ENCODE measurements at places on chromosomes 7 and 10. TPM values are rescaled to one million over a fixed set of nuclear protein-coding genes. Genes with fewer than 3 reads are reported as not detected.

The RASA4B gene
- 8.4 TPM for polyA plus RNA-seq

- no peak for DNase-seq
Observed at GRCh38 chr10:117398029-117398428, 22.8 kb upstream of the PDZD8 start.

DNA sequence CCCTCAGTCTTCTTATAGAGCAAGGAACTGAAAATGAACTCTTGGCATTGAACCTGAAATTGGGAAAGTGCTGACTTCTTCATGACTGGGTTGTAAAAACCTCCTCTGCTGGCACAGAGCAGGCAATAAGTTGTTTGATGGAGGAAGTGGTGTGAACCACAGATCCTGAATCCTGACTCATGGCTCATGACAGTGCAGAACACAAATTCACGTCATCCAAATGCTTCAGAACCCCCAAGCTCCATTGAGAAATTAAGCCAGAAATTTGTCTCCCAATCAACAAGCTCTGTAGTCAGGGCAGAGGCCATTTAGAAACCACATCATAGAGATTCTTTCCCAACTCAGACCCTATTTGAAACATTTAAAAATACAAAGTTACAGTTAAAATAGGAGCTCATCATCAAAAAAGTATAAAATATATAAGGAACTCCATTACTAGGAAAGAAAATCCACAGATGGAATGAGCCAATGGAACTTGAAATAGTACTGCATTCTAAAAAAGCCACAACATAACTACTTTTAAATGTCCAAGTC lies 10.3 kb upstream of the STK17A start:
- DNase-seq = peak; percentile 98

The TM9SF3 gene
- polyA plus RNA-seq = 114 TPM

- no peak for DNase-seq
Observed at GRCh38 chr10:84896909-84897308, 568.5 kb downstream of the CCSER2 start.

The CPA4 gene
- 5.2 TPM for polyA plus RNA-seq

GRCh38 chr7:20543500-20543899 lies 72.0 kb upstream of the ABCB5 start:
- DNase-seq = peak; percentile 15

DNA sequence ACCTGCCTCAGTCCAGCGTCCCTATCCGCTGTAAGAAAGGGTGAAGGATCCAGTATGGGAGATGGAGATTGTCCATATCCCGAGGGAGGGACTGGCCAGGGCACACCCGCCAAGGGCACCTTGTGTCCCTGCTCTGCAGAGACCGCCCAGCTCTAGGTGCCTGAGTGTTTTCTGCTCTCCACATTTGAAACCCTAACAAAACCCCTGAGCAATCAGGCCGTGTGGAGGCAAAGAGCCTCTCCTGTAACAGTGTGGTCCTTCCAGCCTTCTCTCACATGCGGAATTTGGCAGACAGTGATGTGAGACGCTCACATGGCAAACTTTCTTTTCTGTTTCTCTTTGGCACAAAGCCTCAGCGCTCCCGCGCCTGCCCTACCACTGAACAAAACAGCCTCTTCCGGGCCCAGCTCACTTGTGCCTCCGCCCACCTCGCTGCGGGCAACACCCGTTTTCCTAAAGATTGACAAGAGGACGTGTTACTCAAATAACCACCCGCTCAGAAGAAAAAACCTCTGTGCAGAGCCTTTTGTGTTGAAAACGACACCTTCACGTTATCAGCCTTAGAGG lies 514.8 kb downstream of the DNAJB6 start:
- peak; percentile 6 for DNase-seq

GRCh38 chr10:113057948-113058522 lies 108.0 kb downstream of the TCF7L2 start:
- no peak for DNase-seq

The NANOS1 gene
- polyA plus RNA-seq = 4.7 TPM

DNA sequence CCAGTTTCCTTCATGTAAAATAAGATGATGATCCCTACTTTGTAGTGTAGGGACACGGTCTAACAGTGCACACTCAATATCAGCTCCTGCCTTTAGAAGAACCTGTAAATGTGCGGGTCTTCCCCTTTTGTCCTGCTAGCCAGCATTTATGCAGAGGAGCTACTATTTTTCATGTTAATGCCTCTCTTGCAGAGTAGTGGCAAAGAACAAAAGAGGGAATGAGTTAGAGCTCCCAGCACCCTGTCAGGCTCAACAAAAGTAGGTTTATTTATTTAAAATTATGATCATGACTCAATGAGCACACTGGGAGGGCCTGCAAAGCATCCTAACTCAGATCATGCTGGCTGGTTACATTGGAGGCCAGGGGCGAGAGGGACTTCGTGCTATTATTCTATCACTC lies 414.5 kb upstream of the COBL start:
- no peak for DNase-seq

- no peak for DNase-seq
Observed at GRCh38 chr7:68559518-68559917, 1038.8 kb upstream of the AUTS2 start.

GRCh38 chr10:128716181-128716580 lies 590.0 kb upstream of the MKI67 start:
- no peak for DNase-seq

- no peak for DNase-seq
Observed at GRCh38 chr10:106534441-106534840, 630.1 kb downstream of the SORCS1 start.

DNA sequence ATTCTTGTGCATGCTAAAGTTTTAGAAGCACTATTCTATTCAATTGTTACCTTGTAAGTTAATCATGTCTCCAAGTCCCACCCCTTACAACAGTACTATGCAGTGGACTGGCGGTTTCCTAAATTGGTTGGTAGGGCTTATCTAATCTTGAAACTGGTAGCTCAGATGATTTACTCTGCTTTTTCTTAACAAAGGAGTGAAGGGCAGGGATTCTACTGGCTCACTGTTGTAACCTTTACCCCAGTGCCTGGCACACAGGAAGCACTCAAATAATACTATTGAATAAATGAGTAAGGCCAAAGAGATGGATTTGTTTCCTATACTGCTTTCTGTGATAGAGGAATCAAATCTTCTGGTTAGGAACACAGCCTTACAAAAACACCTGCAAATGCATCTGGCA lies 46.0 kb upstream of the CYCS start:
- DNase-seq = no peak

The FZD8 gene
- polyA plus RNA-seq = 25.8 TPM

The FEZF1 gene
- not detected for polyA plus RNA-seq

GRCh38 chr10:33509231-33509831 lies 174.9 kb upstream of the NRP1 start:
- peak; percentile 86 for DNase-seq

DNA sequence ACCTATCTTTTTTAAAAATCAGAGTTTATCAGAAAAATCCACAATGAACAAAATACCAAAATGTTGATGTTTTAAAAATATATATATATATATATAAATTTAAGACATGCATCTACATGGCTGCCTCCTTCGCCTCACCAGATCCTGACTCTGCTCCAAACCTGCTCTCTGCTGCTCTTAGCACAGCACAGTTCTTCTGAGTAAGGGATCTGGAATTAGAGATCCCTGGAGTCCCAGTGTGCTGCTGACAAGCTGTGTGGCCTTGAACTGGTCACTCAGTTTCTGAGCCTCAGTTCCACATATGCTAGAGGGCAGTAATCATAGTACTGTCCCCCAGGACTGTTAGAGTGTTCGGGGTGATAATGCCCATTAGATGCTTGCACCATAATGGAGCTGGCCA lies 53.1 kb upstream of the AQP1 start:
- DNase-seq = no peak

The AZGP1 gene
- 1.1 TPM for polyA plus RNA-seq

DNA sequence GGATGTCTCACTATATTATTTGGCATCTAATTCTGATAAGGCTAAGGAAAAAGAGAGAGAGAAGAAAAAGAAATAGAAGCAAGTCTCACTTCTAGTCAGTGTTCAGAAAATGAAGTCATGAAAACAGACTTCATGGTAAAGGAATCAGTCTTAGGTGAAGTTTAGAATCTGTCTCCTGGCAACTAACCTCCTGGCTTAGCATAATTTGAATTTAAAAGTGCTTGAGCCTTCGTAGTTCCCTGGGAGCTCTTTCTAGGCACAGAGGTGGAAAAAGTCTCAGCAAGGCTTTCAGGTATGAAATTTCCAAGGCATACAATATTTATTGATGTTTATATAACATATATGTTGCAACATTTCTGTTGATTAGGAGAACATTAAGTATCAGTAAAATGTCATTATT lies 10.4 kb downstream of the CHRM2 start:
- no peak for DNase-seq

The MBLAC1 gene
- polyA plus RNA-seq = 1.5 TPM

DNA sequence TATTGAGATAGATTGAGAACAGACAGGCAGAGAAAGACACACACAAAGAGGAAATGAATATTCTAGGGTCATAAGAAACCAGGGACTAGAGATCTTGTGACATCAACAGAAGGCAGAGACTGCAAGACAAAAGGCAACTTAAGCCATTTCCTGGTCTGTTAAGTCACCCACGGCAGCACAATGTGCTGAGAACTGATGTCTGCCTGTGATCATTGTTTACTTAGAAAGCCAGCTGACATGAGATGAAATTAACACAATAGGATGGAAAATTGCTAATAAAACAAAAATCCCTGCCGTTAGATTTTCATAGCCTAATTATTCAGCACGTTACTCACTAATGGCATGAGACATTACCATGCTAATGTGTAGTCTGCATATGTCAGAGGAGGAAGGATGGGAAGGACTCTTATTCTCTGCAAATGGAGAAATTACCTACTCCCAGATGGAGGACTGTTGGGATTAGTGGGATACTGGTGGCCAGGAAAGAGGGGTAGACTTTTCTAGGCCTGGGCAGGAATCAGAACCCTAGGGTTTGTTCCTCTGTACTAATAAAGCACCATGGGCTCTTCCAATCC lies 191.3 kb upstream of the PODXL start:
- DNase-seq = no peak

- DNase-seq = no peak
Observed at GRCh38 chr7:10632712-10633111, 341.0 kb upstream of the PHF14 start.

GRCh38 chr10:24208661-24209431 lies at the start of gene KIAA1217:
Gene KIAA1217 (plus strand): TSS chr10:24209138. CDS start chr10:24209194, 56 bp downstream.
- peak; percentile 47 for DNase-seq

- DNase-seq = peak; percentile 73
Observed at GRCh38 chr10:62689712-62690111, 114.8 kb upstream of the ADO start.

DNA sequence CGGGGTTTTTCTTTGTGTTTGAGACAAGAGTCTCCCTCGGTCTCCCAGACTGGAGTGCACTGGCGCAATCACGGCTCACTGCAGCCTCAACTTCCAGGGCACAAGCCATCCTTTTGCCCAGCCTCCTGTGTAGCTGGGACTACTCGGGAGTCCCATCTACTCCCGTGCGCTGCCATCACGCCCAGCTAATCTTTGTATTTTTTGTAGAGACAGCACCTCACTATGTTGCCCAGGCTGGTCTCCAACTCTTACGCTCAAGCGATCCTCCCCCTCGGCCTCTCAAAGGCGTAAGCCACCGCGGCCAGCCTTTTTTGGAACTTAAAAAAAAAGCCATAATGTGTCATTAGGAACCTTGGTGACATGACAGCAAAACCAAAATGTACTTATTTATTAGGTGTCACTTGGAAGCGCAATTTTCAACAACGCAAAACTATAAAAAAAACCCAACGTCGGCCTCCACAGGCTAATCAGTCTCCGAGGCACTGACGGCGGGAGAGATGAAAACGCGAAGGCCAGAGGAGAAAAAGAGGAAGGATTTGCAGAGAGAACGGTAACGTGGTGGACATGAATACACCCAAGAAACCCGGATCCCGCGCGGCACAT lies 911 bp upstream of the HNRNPH3 start:
- DNase-seq = no peak

The TCAF2 gene
- polyA plus RNA-seq = 13.2 TPM

DNA sequence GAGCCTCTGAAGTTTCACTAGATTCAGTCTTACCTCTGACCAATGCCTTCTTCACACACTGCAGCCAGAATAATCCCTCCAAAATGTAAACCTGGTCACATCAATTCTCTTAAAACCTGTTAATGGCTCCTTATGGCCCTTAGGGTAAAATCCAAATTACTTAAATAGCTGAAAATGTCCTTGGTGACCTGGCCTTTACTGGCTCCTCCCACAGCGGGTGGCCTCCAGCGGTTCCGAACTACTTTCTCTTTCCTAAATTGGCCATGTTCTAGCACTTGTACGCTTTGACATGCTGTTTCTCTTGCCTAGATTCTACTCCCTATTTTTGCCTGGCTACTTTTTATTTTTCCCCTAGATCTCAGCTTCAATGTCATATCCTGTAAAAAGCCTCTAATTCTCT lies 36.1 kb downstream of the AGK start:
- DNase-seq = no peak

DNA sequence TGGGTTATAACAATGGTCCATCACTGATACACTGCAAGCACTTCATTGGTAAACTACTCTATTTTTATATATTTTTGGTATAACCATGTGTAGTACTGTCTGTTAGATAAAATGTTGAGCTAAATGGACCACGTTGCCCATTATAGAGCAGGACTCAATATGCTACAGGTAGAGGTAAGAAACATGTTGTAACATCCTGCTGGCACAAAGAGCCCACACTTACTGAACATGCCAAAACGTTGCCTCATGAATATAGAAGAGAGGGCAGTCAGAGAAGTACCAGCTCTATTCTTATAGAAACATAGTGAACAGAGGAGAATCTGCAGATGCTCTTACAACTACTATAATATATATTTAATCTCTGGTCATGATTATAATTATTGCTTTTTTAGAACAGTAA lies 18.4 kb upstream of the MET start:
- no peak for DNase-seq

The GPR26 gene
- polyA plus RNA-seq = not detected

DNA sequence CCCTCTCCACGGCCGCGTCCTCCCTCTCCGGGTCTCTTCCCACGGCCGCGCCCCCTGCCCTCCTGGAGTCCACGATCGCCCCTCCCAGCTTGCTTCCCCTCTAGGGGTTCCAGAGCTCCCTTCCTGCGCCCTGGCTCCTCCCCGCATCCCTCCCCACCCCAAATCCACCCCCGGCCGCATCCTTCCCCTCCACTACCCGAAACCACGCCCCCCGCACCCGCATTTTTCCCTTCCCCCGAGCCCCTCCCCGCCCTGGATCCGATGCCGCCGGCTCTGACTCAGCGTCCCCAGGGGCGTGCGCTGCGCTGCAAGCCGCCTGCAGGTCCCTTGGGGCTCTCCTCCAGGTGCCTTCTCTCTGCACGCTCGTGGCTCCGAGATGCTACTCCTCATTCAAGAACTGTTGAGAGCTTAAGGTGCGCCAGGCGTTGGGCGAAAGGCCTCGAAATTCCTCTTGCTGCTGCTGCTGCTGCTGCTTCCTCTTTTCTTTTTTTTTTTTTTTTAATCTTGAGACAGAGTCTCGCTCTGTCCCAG lies 372 bp upstream of the TMEM130 start:
- DNase-seq = peak; percentile 72

DNA sequence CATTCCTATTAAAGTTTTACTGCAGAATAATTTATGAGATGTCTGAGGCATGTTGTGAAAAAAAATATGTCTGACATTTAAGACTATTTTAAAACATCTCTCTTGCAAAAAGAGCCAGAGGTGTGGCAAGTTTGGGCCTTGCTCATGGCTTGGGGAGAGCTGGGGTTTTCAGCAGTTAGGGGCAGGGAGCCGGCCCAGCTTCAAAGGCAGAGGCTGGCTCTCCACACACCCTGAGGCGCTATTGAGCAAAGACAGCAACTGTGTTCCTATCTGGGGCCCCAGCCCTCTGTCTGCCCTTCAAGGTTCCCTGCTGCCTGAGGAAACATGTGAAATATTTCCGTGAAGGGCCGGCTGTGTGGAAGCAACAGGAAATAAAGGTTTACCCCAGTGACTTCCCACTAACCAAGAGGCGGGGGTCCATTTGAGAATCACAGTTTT lies 94.0 kb downstream of the SORBS1 start:
- peak; percentile 49 for DNase-seq

The NEUROD6 gene
- polyA plus RNA-seq = not detected

GRCh38 chr7:34758111-34758601 lies 100.1 kb downstream of the NPSR1 start:
- no peak for DNase-seq
